Fibroblast of mammary gland (primary cell): ENCODE measurements at places on chromosomes 12 and 14.

- no peak for DNase-seq
Measured at GRCh38 chr12:46678426-46678825, 147.4 kb downstream of the SLC38A4 start.

DNA sequence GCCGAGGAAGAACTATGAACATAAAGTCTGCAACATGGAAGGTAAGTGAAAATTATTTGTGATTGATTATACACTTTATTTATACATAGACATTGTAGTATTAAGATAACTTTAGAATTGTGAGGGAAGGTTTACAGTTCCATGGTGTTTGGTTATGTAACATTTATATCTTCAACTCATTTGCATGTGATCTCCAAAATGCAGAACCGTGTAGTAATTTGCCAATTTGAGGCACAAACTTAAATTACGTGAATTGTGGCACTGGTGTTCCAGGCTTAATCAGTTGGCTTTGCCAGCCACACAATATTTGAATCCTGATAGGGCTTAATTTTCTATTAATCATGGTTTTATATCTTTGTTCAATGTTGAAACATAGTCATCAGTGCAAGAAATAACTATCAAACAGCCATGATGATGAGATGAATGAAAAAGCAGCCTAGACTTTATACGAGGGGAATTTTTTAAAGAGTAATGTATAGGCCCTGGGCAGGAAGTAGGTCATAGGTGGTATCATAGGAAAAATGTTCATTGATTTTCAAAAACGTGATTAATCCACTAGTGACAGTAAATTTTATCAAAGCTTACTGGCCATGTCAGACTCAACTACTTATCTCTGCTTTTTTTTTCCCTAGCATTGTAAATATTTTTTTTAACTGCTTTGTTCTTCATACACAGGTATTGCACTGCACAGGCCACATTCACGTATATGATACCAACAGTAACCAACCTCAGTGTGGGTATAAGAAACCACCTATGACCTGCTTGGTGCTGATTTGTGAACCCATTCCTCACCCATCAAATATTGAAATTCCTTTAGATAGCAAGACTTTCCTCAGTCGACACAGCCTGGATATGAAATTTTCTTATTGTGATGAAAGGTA is 31.7 kb downstream of the HIF1A start:
- no peak for DNase-seq

DNA sequence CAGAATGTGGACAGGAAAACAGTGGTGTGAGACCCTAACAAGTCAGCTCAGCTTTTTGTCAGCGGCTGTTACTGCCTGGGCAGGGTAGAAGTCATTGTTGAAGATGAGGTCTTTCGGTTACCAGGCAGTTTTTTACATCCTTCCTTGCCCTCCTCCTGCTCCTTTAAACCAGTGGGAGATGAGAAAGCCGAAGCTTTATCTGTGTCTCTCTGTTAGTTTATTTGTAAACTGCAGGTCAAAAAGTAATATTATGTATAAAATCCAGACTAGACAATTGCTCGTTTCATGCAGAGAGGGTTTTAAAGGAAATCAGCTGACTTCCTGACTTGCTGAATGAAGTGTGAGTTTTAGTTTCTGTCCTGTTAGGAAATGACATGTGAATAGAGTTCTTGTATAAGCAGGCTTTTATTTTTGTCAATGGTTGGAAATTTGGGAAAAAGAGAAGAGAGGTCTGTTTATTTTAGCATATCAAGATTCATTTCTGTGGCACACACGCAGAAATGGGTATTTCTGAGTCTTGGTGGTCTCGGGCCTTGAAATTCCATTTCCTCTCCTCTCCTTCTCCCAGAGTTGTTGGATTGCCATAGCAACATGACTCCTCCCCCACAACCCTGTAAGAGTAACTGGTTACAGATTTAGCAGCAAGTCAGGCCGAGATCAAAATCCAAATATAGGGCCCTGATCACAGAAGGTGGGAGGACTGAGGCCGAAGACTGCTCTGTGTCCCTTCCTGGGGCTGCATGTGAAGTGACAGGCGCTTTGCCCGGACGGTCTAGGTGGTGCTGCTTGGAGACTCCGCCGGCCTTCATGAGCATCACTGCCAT is 60.8 kb downstream of the SAMD4A start:
- peak; percentile 57 for DNase-seq

DNA sequence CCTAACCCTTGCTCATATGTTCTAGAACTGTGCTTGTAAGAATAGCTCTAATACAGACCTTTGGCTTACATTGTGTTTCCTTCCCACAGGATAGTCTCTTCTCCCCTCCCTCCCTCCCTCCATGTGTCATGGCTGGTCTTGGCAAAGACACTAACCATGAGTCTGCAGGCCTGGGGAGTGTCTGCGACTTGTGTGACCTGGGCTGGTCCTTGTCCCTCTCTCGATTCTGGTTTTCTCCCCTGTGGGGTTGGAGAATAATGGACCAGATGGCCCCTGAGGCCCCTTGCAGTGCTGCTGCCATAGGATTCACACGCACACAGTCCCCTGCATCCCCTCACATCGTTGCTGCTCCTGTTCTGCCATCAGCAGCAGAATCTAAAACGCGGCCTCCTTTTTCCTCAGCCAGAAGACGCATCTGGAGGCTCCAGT is 30.3 kb downstream of the DEGS2 start:
- DNase-seq: peak; percentile 92

GRCh38 chr14:61360796-61361525 is 39.6 kb downstream of the PRKCH start:
- DNase-seq: no peak
